A549 treated with CpdA at 1 μM for 4 hours (cell line): ENCODE measurements at places on chromosomes 1 and 21. TPM values are rescaled to one million over a fixed set of nuclear protein-coding genes. Genes with fewer than 3 reads are reported as not detected.

RUNX1 gene
- total RNA-seq: 7.2 to 12.8 TPM (median 10.1 TPM) in 5 replicates

CR2 gene
- 0.03 TPM in 1 of 5 replicates, not detected in the others for total RNA-seq

C8A gene
- not detected in 5 replicates for total RNA-seq

LRRC71 gene
- total RNA-seq: 0.15 to 0.24 TPM (median 0.17 TPM) in 4 of 5 replicates, not detected in the other

ITLN2 gene
- 0.16 TPM in 1 of 5 replicates, not detected in the others for total RNA-seq

ELF3 gene
- 234 to 285 TPM (median 265 TPM) in 5 replicates for total RNA-seq

RAB3B gene
- 6.0 to 12.8 TPM (median 7.0 TPM) in 5 replicates for total RNA-seq

NOS1AP gene
- total RNA-seq: 0.24 to 0.98 TPM (median 0.43 TPM) in 5 replicates

S100A5 gene
- 0.65 to 1.2 TPM (median 0.79 TPM) in 5 replicates for total RNA-seq

S100A3 gene
- 88.7 to 106 TPM (median 92.8 TPM) in 5 replicates for total RNA-seq

LCE2B gene
- not detected in 5 replicates for total RNA-seq

NKAIN1 gene
- 0.98 to 1.7 TPM (median 1.5 TPM) in 5 replicates for total RNA-seq

KCNH1 gene
- 2.5 to 3.6 TPM (median 3.0 TPM) in 5 replicates for total RNA-seq

FOXD3 gene
- total RNA-seq: 0.26 to 1.4 TPM (median 0.87 TPM) in 5 replicates

ZMYM1 gene
- 5.5 to 8.5 TPM (median 5.8 TPM) in 5 replicates for total RNA-seq

KRTAP13-4 gene
- total RNA-seq: not detected in 5 replicates

SRGAP2B gene
- 13.8 to 20.4 TPM (median 17.7 TPM) in 5 replicates for total RNA-seq

PRMT6 gene
- total RNA-seq: not detected in 5 replicates

RNU1-3 gene
- total RNA-seq: not detected in 5 replicates

PROK1 gene
- total RNA-seq: not detected in 5 replicates

ANKRD34A gene
- total RNA-seq: 0.12 to 0.27 TPM (median 0.17 TPM) in 5 replicates

ST6GALNAC3 gene
- 0.24 to 0.80 TPM (median 0.54 TPM) in 5 replicates for total RNA-seq

RGS8 gene
- not detected in 5 replicates for total RNA-seq

SAMD11 gene
- 14.4 to 35.3 TPM (median 31.0 TPM) in 5 replicates for total RNA-seq

ARHGAP30 gene
- 0.05 to 0.19 TPM (median 0.11 TPM) in 4 of 5 replicates, not detected in the other for total RNA-seq

PDE9A gene
- 0.92 to 1.5 TPM (median 1.1 TPM) in 5 replicates for total RNA-seq

PLA2G2D gene
- total RNA-seq: 0.03 TPM in 1 of 5 replicates, not detected in the others

DENND2C gene
- 0.29 to 0.93 TPM (median 0.45 TPM) in 5 replicates for total RNA-seq

SYNC gene
- 7.7 to 16.2 TPM (median 10.3 TPM) in 5 replicates for total RNA-seq

WNT2B gene
- total RNA-seq: 0.24 to 0.44 TPM (median 0.27 TPM) in 5 replicates

CA6 gene
- total RNA-seq: not detected in 5 replicates

ECM1 gene
- 1.8 to 2.6 TPM (median 2.2 TPM) in 5 replicates for total RNA-seq

FCRL2 gene
- not detected in 5 replicates for total RNA-seq

ZNF648 gene
- total RNA-seq: not detected in 5 replicates

CLCA4 gene
- not detected in 5 replicates for total RNA-seq

KPRP gene
- not detected in 5 replicates for total RNA-seq

S100B gene
- not detected in 5 replicates for total RNA-seq

TEX38 gene
- total RNA-seq: not detected in 5 replicates

NMNAT2 gene
- total RNA-seq: 0.47 to 1.2 TPM (median 0.86 TPM) in 5 replicates

TSSK3 gene
- total RNA-seq: 0.07 TPM in 1 of 5 replicates, not detected in the others

PAQR7 gene
- 2.6 to 4.0 TPM (median 3.3 TPM) in 5 replicates for total RNA-seq

DMBX1 gene
- 0.61 to 1.5 TPM (median 0.82 TPM) in 5 replicates for total RNA-seq

EPHA2 gene
- total RNA-seq: 104 to 139 TPM (median 130 TPM) in 5 replicates

SLC44A5 gene
- 0.05 to 0.10 TPM (median 0.06 TPM) in 5 replicates for total RNA-seq

C1orf116 gene
- total RNA-seq: 2.6 to 3.5 TPM (median 2.9 TPM) in 5 replicates

C1orf226 gene
- 0.66 to 1.2 TPM (median 0.90 TPM) in 5 replicates for total RNA-seq

TAS1R1 gene
- 0.07 TPM in 1 of 5 replicates, not detected in the others for total RNA-seq

KRTAP10-4 gene
- total RNA-seq: not detected in 5 replicates
